ENCODE measurements at places on chromosomes 12 and 14.
A peak's percentile ranks its signal among the peaks of the same experiment; 100 is the strongest.

GRCh38 chr12:26884765-26885576 is 52.0 kb upstream of the ITPR2 start:
- peak; percentile 50 for DNase-seq

- no peak for DNase-seq
These were observed 627.0 kb upstream of the FBXO33 start for GRCh38 chr14:40058901-40059897.

DNA sequence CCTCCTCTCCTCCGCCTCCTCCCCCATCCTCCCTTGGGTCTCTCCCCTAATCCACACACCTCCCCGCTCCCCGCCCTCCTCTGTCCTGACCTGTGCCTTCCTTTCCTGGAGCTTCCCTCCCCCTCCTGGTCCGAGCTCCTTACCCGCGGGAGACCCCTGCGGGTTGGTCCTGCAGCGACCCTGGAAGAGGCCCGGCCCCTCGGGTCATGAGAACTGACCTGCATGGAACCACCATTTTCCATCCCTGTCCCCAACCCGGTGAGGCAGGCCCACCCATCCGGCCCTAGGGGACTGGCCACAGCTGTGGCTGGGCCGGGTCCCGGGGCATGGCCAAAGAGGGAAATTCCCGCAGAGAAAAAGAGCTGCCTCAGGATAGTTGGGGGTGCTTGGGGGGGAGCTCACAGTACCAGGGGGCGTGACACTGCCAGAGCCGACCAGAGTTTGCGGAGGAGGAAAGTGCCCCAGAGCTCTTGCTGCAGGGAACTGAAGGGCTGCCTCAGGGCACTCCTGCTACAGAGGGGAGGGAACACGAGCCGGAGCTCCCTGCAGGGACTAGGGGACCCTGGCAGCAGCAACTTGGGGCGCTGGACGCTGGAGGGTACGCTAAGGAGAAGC is 613 bp downstream of the ARHGEF40 start:
- peak; percentile 24 for DNase-seq

DNA sequence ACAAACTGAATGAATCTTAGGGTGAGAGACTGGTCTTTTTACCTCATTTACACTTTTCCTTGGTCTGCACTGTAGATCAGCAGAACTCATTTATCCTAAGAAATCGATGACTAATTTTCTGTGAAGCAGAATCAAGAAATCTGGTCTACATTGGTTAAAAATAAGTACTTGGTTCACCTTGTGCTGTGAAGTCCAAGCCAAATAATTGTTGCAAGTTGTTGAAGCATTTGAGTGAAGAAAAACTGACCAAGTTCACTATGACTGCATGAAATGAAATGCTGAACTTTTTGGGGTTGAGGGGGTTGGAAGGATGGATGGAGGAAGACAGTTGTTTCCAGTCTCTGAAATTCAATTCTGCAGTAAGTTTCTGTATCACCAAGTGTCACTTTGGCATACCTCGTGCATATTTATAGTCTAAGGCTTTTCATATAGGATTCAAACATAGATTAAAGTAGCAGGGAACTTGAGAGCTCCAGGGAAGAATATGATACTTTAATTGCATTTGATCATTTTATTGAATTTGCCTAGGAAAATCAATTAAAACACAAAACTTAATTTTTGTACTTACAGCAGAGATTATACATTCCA is 75.0 kb downstream of the FAR2 start:
- DNase-seq, result no peak

- no peak for DNase-seq
These were observed 18.5 kb upstream of the SFSWAP start for GRCh38 chr12:131692431-131692830.

DNA sequence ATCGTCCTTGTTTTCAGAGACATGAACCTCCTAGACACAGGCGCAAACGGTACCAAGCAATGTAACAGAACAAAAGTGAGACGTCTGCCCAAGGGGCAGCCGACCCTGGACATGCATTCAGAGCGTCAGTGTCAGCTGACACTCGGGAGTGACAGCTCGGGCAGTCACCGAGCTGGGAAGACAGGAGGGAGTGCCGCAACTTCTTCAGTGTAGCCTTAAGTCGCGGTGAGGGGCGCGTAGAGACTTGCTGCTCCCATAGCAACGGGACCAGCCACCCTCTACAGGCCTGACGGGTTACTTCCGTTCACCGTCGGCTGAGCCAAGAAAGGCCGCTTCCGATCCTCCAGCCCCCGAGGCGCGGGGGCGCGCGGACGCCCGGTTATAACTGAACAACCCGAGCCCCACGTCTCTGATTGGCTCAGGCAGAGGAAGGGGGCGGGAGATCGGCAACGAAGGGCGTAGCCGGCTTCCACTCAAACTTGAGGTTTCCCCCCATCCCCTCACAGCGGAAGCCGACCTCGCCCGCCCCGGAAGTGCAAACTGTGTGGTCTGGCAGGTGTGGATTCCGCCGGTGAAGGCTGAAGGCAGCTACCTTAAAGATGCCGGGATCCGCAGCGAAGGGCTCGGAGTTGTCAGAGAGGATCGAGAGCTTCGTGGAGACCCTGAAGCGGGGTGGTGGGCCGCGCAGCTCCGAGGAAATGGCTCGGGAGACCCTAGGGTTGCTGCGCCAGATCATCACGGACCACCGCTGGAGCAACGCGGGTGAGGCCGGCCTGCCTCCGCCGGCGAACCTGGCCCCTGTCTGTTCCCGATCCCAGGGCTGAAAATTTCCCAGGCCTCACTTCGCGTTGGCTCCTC is at the start of gene EIF2B2:
EIF2B2 (plus strand) TSS at position 530 of the 858 bp plus-strand sequence; CDS start at position 600, 70 bp downstream.
- peak; percentile 95 for DNase-seq

GRCh38 chr14:64340560-64341196 is 46.5 kb upstream of the ESR2 start:
- DNase-seq, result no peak

- DNase-seq, result no peak
These were observed 161.2 kb upstream of the SLC38A2 start for GRCh38 chr12:46533723-46534122.

All from T1000 (cell line).